Stimulated activated CD8-positive, alpha-beta memory T cell treated with anti-CD3 and anti-CD28 coated beads, Interleukin-4, amount 100 ng/mL, for 48 hours (primary cell): ENCODE measurements at places on chromosomes 4 and X.

GRCh38 chr4:9927341-9928007, 93.8 kb downstream of the SLC2A9 start:
- DNase-seq = no peak

DNA sequence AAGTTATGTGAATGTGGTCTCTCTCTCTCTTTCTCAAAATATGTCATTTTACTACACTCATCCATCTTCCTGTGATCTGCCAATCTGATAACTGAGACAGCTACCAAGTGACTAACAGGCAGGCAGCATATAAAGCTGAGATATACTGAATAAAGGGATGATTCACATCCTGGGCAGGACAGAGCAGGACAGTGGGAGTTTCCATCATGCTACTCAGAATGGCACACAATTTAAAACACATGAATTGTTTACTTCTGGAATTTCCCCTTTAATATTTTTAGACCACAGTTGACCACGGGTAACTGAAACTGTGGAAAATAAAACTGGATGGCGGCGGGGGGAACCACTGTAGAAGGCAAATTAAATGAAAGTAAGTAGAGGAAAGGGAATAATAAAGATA, 58.6 kb upstream of the DCTD start:
- DNase-seq = peak; percentile 26

DNA sequence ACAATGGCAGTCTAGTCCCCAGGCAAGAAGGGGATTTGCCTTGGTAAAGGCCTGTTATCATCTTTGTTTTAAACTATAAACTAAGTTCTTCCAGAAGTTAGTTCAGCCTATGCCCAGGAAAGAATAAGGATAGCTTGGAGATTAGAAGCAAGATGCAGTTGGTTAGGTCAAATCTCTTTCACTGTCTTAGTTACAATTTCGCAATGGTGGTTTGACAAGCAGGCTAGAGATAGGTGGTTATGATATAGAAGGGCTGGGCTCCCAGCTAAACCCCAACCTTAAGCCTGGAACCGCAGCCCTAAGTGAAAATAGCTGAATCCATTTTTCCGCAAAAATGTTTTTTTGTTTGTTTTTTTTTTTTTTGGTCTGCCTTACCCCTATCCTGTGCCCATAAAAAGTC, 41.8 kb upstream of the NEIL3 start:
- no peak for DNase-seq

- DNase-seq = peak; percentile 57
Measured at GRCh38 chrX:30713061-30713525, 59.9 kb downstream of the GK start.

DNA sequence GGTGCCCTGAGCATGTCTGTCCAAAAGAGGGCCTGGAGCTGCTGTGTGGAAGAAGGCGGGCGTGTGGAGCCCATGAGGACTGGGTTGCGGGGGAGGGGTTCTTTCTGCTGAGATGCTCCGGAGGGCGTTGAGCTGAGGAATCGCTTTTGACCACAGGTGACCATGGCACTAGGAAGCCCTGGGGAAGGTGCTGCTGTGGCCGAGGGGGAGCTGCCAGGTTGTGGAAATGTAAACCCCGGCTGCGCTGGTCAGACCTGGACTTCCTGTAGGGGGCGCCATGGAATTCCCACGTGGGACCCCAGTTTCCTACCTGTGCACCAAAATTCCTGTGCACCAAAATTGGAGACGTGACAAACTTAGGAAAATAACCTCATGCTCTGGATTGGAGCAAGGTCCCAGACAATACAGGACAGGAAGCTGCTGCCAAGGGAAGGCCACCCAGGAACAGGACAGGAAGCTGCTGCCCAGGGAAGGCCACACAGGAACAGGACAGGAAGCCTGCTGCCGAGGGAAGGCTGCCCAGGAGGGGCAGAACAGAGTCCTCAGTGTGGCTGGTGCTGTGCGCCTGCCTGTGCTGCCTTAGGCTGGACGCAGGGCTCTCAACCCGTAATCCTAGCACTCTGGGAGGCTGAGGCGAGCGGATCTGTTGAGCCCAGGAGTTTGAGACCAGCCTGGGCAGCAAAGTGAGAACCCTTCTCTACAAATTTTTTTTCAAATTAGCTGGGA, 28.4 kb upstream of the UVSSA start:
- peak; percentile 61 for DNase-seq

DNA sequence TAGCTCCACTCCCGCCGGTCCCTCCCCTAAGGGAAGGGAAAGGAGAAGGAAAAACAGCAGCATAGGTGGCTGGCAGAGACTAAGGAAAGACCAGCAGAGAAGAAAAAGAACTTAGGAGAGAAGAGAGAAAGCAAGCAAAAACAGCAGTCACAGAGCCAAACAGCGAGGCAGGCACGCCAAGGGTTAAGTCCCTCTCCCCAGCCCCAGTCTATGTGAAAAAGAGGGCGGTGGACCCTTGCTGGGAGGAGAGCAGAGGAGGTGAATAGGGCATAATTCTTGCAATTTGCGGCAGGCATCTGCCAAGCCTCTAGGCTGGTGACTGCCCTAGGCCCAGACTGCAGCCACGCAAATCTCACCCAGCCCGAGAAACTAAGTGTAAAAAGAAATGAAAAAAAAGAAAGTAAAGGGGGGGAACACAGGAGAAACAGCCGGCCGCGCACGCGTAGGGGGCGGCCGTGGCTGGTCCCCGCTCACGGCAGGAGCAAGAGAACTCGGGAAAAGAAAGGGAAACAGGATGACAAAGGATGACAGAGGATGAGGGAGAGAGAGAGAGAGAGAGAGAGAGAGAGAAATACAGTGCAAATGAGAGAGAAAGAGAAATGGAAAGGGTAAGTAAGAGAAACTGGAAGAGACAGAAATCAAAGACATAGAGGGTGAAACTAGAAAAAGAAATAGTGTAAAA, 48.6 kb downstream of the MAGEA9 start:
- DNase-seq = peak; percentile 31

GRCh38 chr4:72566464-72566972, 2.5 kb downstream of the ADAMTS3 start:
- DNase-seq = no peak

DNA sequence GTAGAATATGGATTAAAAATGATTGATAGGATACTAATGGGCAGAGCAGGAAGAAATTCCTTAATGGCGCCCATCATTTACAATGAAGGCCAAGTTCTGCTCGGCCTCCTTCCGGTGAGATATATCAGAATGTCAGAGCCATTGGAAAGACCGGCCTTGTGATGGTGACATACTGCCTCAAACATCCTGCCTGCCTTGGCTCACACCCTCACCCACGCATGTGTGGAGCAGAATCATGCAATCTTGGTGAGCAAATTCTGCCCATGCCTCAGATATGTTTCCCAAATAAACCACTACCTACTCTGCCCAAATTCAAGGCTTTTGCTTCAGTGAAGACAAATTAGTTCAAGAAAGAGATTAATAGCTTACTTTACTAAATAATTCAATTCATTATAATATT, 163.3 kb downstream of the MID1 start:
- no peak for DNase-seq

DNA sequence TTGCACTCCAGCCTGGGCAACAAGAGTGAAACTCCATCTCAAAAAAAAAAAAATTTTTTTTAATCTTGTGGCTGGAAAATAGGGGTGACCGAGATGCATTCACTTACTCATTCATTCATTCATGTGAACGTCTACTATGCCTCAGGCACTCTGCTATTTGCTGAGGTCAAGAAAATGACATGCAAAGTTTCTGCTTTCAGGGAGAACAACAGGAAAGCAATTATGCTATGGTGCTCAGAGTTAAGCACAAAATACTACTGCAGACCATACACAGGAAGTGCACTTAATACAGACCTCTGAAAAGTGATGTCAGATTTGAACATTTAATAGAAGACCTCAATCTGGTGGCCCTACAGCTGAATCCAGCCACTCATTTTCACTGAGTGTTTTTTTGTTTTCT, 59.6 kb upstream of the DUSP21 start:
- DNase-seq = no peak

DNA sequence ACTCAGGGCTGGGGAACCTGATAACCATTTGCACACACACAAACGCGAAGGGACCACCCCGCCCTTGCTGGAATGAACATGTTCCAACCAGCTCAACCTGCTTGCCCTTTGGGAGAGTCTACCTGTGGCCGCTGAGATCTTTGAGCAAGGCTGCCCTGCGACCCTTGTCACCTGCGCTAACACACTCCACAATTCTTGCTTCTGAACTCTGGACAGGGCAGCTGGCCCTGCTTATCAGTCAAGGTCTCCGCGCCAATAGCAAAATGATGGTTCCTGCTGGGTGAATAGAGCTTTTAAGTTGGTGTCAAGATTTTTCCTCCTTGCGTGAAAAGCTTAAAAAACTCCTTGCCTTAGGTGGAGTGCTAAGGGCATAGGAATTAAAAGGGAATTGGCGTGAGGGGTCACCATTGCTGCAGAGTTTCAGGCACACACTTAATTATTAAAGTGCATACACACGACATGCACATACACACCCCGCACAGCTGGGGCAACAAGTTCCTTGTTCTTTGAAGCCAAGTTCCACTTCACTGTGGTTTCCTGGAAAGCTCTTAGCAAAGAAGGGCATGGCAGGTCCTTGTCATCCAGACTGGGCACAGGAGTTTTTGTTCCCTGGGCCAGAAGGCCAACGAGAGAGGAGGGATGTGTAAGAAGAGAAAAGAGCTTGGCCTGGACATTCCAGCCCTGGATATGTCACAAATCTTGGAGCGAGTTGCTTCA, 207.7 kb downstream of the STIM2 start:
- no peak for DNase-seq

DNA sequence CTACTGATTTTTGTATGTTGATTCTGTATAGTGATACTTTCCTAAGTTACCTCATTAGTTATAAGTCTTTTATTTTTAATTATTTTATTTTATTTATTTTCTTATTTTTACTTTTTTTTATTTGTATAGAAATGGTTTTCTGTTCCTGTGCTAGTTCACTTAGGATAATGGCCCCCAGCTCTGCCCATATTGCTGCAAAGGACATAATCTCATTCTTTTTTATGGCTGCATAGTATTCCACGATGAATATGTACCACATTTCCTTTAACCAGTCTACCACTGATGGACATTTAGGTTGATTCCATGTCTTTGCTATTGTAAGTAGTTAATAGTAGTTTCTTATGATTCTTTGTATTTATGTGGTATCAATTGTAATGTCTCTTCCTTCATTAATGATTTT, 31.5 kb upstream of the GK2 start:
- DNase-seq = no peak
